Stimulated activated CD8-positive, alpha-beta memory T cell treated with anti-CD3 and anti-CD28 coated beads, Interleukin-2, amount 100 ng/mL, for 1 hour (primary cell): ENCODE measurements at places on chromosomes 2 and 18.

- no peak for DNase-seq
Measured at GRCh38 chr2:64605026-64605471, 48.7 kb downstream of the SERTAD2 start.

DNA sequence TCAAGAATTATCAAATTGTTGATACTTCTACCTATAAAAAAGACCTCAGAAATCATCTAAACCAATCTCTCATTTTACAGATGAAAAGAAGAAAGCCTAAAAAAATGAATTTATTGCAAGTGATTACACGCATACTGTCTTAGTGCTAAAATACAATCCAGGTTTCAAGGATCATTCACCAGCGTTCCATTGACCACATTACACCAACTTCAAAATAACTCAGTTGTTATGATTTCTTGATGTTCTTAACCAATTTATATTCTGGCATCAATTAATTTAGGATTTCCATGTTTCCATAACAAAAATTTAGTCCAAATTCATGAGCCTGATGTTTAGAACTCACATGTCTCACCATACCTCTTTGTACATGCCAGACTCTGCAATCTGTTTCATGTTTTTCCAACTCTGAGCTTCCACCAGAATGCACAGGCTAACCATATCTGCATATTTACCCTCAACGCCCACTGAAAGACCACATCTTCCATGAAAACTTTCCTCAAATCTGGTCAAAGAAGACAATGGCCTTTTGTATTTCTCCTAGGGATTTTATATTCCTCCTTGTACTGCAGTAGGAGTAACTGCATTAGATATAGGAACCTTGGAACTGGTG, 2.1 kb upstream of the INSIG2 start:
- DNase-seq = no peak

DNA sequence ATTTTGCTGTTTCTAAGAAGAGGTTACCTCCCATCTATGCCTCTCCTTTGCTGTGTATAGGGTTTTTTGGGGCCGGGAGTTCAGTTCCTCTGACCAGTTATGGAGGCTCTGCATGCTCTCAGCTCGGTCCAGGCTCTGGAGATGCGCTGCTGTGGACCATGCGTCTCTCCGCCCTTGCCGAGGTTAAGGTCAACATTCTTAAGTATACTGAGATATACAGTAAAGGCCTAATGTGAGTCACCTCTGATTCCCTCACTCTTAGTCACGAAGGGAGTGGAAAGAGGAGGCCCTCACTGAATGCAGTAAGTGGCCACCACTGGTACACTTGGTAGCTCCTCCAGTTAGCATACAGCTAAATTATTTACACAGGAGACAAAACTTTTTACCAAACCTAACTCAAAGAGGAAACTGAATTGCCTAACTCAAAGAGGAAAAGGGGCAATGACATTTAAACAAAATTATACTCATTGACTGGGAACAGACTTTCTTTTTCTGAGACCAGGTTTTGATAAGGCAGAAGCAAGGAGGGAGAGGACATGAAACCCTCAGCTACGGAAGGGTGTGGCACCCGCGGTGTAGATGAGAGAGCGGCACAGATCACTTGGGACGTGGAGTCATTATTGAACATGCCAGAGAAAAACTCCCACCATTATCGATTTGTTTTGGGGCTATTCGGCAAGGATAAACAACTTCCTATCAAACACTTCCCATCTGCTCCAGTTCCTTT, 98.7 kb downstream of the COPS8 start:
- DNase-seq = no peak

DNA sequence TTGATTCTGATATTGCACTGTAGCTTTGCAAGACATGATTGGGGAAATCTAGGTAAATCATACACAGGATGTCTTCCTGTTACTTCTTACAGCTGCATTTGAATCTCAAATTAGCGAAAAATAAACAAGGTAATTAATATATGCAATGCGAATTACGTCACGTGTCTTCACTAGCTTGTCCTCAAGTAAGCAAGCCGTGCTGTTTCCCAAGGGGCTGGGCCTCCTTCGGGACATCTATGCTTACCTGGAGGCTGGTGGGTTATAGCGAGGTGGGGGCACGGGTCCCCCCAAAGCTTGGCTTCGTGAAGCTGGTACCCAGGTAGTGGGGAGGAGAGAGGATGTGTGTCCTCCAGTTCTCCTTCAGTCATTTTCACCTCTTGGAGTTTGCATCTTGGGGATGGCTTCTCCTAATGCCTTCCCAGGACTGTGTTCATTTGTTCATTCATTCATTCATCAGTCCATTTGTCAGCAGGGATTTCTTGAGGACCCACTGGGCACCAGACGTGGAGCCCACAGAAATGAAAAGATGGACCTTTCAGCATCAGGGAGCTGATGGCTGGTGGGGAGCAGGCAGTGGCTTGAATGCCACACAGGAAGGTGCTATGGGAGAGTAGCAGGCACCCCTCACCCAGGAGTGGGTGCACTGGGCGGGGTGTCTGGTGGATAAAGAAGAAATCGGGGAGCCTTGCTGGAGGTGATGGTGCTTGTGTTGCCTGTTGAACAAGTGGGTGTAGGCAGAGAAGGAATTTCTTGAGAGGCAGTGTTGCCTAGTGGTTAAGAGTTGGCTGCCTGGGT, 155.1 kb downstream of the GLI2 start:
- DNase-seq = no peak

DNA sequence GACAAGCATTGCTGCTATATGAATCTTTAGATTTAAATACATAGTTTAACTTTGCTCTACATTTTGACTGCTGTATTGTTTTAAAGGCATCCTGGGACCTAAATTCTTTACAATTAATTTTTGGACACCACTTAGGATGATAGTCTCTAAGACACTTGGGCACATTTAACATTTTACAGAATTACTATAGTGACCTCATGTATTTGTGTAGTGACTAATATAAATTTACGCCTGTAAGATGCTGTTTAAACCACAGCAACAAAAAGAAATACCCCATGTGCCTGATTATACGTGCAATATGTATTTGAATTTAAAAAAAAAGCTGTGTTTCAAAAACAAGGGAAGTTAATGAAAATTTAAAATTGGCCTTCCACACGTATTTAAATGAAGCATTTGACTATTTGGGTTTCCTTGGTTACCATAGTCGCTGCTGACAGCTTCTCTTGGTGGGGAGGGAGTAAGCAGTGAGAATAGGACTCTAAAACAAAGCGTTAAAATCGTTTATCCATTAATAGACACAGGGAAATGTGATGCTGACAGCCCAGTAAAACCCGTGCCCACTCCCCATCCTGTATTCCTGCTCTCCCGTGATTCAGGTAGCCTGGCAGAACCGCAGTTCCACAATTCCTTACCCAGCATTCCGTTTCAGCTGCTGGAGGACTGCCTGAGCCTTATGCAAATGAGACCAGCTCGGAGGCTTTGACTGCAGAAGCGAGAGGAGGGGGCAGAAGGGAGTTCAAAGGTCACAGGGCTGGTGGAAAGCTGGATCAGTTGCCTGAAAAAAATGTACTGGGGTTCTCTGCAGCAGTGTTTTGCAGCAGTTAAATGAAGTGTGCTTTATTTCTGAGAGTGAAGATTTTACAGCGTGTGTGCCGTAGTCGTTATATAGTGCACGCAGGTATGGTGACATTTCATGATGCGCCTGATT, 104.3 kb downstream of the CSRNP3 start:
- no peak for DNase-seq
